Dermis blood vessel endothelial cell (primary cell): ENCODE measurements at places on chromosomes 2 and 18. TPM values are rescaled to one million over a fixed set of nuclear protein-coding genes. Genes with fewer than 3 reads are reported as not detected.

- DNase-seq: peak; percentile 74
Observed at GRCh38 chr2:85511008-85511811, 27.8 kb upstream of the MAT2A start.

The MFSD6 gene
- total RNA-seq: 9.9 and 10.2 TPM in 2 replicates

GRCh38 chr2:100675855-100676254 is 113.1 kb downstream of the PDCL3 start:
- no peak for DNase-seq

- no peak for DNase-seq
Observed at GRCh38 chr18:50127516-50128210, 67.3 kb downstream of the MYO5B start.

GRCh38 chr2:145199827-145200706 is 680.1 kb upstream of the ZEB2 start:
- no peak for DNase-seq

The MALL gene
- 39.3 and 52.5 TPM in 2 replicates for total RNA-seq

- no peak for DNase-seq
Observed at GRCh38 chr2:33059471-33060156, 112.9 kb downstream of the LTBP1 start.

The DSG4 gene
- not detected in 2 replicates for total RNA-seq

GRCh38 chr18:78770139-78770822 is 209.3 kb upstream of the SALL3 start:
- no peak for DNase-seq

DNA sequence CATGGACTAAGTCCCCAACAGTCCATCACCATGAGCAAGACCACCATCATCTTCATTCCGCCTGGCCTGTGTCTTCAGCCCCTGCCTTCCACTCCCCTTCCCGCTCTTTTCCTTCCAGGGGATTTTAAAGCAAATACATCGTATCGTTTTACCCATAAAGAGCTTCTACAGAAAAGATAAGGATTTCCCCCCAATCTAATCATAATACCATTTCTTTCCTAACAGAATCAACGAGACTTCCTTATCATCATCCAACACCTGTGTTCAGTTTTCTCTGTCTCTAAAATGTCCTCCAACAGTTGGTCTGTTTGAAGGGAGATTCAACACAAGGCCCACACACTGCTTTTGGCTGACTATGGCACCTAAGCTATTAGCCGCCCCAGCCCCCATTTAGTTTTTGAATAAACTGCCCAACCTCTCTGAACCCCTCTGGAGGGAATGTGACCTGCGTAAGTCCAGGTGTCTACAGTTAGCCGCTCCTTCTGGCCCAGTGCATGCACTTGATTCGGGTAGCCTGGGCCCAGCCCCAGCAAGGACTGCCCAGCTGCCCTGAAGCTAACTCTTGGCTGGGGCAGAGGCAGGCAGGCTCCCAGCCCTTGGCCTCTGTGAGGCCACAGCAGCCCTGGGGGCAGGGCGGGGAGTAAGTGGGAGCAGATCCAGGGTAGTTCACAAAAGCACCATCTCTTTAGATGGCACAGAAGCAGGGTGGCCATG is 25.3 kb upstream of the SEMA4C start:
- DNase-seq: no peak

DNA sequence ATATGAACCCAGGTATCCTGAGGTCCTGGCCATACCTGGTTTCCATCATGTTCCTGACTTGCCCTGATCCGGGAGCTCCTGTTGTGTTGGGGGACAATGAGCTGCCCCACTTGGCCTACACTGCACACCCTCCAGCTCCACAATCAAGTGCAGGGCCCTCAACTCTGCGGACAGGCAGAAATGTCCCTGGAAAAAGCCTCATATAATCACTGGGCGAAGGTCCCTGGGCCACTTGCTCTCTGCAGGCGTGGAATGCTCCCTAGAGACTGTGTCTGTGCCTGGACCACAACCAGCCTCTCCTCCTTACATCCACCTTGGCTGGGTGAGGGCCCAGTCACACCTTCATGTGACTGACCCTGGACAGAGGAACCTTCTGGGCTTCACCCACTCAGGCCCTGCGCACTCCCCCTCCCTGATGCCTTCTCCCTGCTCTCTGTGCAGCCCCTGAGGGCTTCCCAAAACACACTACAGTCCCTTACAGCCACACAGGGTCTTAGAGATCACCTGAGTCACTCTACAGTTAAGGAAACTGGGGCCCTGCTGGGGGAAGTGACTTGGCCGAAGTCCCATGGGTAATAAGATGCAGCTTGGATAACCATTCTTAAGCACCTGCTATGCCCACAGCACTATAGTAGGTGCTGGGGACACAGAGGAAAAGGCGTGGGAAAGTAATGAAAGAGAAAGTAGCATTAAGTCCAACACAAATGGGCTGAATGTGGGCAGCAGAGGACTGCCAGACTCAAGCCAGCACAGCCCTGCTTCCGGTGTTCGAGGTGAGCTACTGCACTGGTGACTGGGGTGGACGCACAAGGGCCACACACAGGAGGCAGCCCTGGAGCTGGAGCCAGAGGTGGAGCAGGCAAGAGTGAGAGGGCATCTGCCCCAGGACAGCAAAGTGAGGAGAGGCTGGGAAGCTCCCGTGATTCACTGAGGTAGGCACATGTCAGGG is 9.8 kb downstream of the BOLA3 start:
- DNase-seq: no peak
